ENCODE measurements at places on chromosomes 11 and 22. TPM values are rescaled to one million over a fixed set of nuclear protein-coding genes. Genes with fewer than 3 reads are reported as not detected.

SCGB2A2 gene
- total RNA-seq: not detected

SUSD2 gene
- 1.4 TPM for total RNA-seq

DNA sequence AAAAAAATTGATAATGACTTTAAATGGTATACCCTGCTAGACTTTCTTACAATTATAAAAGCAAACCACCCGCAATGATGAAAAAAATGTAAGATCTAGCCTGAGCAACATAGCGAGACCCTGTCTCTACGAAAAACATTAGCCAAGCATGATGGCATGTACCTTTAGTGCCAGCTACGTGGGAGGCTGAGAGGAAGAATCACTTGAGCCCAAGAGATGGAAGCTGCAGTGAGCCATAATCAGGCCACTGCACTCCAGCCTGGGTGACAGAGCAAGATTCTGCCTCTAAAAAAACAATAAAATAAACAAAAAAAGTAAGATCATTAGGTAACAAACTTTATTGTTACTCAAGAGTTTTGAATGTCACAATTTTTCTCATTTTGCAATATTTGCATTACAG, 39.2 kb downstream of the KMT5B start:
- DNase-seq: no peak
- H3K27ac ChIP-seq: no peak overlapping the region
- H3K27me3 ChIP-seq: no peaks in the 10 kb centered on the region
- no peaks in the 10 kb centered on the region for H3K4me1 ChIP-seq
- H3K4me3 ChIP-seq: no peak overlapping the region

GRCh38 chr22:49848690-49849160, 4.9 kb upstream of the ZBED4 start:
- peak overlapping the region; percentile 40 for H3K4me3 ChIP-seq
- H3K27ac ChIP-seq: no peak overlapping the region
- no peaks in the 10 kb centered on the region for H3K36me3 ChIP-seq
- peaks cover 2% of the 10 kb centered on the region for H3K27me3 ChIP-seq

DNA sequence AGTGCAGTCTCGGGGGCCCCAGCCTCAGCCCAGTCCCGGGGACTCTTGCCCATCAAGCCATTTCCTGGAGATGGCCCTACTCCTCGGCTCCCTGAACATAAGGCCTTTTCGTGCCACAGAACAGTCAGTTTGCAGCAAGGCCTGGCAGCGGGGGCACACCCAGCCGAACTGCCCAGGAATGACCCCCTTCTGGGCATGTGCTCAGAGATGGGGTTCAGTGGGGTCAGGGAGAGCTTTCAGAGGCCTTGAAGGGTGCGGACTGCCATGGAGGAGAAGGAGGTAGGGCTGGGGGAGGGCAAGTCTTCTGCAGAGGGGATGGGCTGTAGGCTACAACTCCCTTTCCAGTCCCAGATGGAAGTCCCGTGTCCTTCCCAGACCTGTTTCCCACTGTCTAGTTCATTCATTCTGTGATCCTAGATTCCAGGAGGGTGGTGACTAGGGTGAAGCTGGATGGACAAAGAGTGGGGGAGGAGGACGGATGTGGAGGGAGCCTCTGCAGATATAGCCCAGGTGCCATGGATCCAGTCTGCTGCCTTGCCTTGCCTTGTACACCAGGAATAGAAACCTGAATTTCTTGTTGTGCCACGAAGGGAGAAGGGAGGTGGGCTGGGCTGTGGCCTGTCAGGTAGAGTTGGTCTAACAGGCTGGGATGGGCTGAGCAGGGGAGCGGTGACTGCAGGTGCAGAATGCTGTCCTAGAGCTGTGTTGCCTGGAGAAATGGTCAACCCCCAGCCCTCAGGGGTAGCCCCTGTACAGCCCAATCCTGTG, 14.2 kb upstream of the OMP start:
- no peaks in the 10 kb centered on the region for H3K36me3 ChIP-seq
- H3K27ac ChIP-seq: no peak overlapping the region
- no peak overlapping the region for H3K4me3 ChIP-seq
- H3K4me1 ChIP-seq: no peaks in the 10 kb centered on the region
- no peaks in the 10 kb centered on the region for H3K27me3 ChIP-seq
- peak; percentile 39 for DNase-seq

DNA sequence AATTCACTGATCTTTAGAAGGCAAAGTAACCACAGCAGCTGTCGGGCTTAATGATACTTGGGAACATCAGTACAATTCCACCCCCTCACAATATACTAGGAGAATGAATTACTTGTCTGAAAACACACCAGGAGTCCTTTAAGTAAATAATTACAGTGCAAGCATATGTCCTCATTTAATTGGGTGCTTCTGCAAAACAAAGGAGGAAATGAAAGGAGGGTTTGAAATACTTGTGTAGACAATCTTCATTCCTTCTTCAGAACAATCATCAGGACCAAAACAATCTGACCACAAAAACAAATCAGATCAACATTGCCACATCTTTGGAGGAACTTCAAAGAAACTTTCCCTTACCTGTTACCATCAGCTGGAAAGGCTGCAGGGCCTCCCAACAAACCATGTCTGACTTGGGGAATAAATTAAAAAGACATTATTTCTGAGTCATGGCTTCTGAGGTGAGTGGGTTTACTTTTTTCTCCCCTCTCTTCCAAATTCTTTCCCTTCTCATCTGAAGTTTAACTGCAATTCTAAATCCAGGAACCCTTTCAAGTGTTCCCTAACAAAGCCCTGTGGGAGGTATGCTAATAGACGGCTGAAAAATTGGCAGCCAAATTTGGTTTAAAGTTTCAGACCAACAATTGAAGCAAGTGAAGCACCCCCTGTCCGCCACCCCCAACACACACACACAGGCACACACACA, 12.5 kb upstream of the CCDC117 start:
- H3K4me3 ChIP-seq: no peak overlapping the region
- no peaks in the 10 kb centered on the region for H3K27me3 ChIP-seq
- no peaks in the 10 kb centered on the region for H3K36me3 ChIP-seq
- peak overlapping the region; percentile 7 for H3K27ac ChIP-seq
- H3K4me1 ChIP-seq: peaks cover 14% of the 10 kb centered on the region

TMEM86A gene
- total RNA-seq: 5.1 TPM

DNA sequence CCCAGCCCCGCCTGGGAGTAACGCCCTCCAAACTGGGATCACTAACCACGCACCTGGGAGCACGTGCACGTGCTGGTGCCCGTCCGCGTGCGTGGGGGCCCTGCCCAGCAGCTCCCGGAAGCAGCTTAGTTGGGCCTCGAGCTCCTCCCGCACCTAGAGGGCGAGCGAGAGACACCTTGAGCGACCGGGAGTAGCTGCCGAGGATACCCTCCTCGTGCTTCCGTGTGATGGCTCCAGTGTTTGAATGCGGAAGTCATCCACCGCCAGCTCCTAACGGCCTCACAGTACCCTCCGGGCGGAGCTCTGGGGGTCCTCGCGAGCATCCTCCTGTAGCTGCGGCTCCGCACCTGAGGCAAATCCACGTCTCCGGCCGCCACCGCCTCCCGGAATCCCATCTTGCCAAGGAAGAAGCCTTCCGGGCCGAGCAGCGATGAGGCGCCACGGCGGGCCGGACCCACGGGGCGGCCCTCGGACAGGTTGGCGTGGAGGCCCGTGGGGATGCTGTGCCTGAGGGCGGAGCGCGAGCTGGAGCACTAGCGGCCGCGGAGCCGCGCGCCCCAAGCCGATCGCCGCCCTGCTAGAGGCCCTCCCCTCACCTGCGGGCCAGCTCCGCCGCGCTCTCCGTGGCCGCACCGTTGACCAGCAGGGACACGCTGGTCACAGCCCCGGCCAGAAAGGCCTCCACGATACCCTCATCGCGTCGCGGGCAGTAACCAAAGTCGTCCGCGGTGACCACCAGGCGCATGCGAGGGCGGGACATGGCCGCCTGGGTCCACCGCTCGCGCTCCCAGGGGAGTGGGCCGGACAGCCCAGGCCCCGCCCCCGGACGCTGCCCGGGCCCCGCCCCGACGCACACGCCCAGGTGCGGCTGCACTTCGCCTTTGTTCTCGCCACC, at the start of gene YDJC:
Gene YDJC, minus strand, starts transcription at position 768 of the 895 bp plus-strand sequence. Its CDS starts 8 bp downstream, at position 760.
- peak within 1 kb of the TSS; percentile 100 for H3K4me3 ChIP-seq
- H3K27me3 ChIP-seq: no peaks in the 10 kb centered on the region
- no peaks in the 10 kb centered on the region for H3K36me3 ChIP-seq
- peaks cover 18% of the 10 kb centered on the region for H3K4me1 ChIP-seq

- H3K36me3 ChIP-seq: peaks cover under 1% of the 10 kb centered on the region
- peaks cover 23% of the 10 kb centered on the region for H3K4me1 ChIP-seq
- no peak overlapping the region for H3K27ac ChIP-seq
- DNase-seq: peak; percentile 92
- no peak overlapping the region for H3K4me3 ChIP-seq
- H3K27me3 ChIP-seq: no peaks in the 10 kb centered on the region
These were observed 48.2 kb downstream of the MORC2 start for GRCh38 chr22:30920407-30920806.

Measured in spleen (tissue), 13 donors.